Suppressor macrophage treated with lipopolysaccharide for 4 hours (primary cell): ENCODE measurements at places on chromosomes 3 and 15.
A peak's percentile ranks its signal among the peaks of the same experiment; 100 is the strongest.

DNA sequence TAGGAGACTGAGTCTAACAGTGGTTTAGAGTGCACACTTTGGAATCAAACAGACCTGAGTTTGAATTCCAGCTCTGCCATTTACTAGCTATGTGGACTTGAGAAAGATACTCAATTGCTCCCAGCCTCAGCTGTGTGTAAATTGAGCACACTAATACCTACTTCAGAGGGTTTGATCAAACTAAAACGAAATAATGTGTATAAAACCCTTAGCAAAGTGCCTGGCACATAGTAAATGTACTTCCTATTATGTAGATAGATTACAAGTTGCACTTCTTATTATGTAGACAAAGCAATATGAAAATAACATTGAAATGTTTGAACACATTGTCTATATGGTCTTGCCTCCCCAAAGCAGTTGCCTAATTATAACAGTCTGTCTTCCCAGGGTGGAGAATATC lies 180.6 kb downstream of the ANXA2 start:
- DNase-seq: no peak

DNA sequence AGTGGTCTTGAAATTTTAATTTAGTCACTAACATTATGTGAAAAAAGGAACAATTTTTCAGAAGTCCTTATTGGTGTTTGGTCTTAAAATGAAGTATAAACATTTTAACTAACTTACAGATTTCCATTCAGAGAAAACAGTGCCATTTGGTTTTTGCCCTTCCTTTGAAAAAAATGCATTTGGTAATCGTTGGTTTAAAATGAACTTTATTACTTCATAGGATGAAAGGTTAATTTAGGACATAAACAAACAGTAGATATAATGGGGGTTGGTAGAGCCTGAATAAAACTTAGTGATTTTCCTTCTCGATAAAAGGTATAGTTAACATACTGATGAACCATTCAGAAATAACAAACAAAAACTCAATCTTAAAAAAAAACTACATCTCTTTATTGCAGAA lies 39.7 kb downstream of the TFG start:
- DNase-seq: no peak

- DNase-seq: no peak
These were observed 510.8 kb upstream of the SEMA6D start for GRCh38 chr15:47206358-47206978.

- DNase-seq: no peak
These were observed 135.7 kb upstream of the IL12A start for GRCh38 chr3:159852821-159853505.

DNA sequence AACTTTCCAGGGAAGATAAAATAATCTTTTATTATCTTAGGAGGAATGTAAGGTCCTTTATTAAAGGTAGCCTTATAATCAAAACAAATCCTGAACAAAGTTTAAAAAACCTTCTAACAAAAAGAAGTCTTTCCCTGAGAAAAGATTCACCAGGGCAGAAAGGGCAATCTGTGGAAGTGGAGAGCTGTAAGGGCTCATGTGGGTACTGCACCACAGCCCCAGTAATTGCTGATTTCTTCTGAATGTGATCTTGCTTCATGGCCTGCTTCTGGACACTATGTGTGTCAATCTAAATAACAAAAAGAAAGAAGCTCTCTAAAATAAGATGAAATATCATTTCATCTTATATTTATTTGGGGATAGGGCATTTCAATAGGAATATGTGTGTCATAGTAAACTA lies 1501.6 kb downstream of the OTOL1 start:
- no peak for DNase-seq

- DNase-seq: no peak
These were observed 54.8 kb upstream of the LMCD1 start for GRCh38 chr3:8446845-8447244.

GRCh38 chr15:96367311-96368200 lies 37.1 kb downstream of the NR2F2 start:
- DNase-seq: no peak

DNA sequence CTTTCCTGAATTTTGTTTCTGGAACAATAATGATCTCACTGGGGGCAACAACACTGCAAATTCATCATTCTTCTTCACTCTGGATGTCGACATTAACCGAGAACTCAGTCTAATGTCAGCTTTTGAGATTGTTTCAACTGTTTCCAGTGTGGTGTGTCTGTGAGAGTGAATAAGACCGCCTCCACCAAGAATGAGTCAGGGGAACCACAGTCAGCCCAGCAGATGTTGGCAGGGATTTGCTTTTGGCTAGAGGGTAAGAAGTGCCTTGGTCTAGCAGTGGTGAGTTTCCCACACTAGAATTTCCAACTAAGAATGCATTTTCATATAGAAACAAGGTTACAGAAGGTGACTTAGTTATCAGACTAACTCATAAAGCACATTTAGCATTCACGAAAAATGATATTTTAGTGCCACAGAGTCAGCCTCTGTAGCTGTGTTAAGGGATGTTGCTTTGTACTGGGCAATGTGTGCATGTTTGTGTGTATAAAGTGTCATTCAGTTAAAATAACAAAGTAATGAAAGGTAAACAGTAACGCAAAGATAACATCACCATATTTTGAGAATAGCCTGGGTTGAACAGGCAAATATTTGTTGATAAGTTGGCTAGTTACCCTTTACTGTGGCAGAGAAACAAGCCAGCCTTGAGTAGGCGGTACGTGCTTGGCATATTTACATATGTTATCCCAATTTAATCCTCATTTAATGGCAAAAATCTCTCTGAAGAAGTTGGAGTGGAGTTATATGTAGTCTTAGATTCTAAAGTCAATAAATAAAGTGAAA lies 33.8 kb downstream of the DRD3 start:
- DNase-seq: no peak

GRCh38 chr3:144407335-144407734 lies 435.7 kb downstream of the DIPK2A start:
- no peak for DNase-seq

- no peak for DNase-seq
These were observed 36.5 kb downstream of the DAPK2 start for GRCh38 chr15:64009798-64010261.

DNA sequence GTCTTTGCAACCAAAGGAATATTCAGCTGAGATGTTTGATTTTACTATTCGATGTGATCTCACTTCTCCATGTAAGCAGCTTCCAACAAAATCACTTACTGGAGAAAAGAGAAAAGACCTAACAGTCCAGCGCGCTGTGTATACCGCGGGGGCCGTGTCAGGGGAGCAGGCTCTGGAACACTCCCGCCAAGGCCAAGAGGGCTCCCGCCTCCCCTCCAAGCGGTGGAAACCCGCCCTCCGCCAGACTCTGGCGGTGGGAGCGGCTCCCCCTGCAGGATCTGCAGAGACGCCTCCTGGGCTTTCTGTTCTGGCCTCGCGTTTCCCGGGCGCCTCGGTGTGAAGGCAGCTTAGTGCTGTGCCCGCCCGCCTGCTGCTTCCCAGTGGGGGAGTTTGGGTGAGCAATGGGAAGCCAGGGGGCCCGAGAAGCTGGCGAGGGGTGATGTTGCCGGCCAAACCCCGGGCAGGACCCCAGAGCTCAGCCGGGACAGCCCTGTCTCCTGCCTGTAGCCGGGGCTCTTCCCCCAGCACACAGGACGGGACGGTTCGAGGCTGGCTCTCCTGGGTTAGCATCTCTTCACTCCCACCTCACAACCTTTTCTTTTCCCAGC lies 36.3 kb downstream of the CHST14 start:
- peak; percentile 72 for DNase-seq

DNA sequence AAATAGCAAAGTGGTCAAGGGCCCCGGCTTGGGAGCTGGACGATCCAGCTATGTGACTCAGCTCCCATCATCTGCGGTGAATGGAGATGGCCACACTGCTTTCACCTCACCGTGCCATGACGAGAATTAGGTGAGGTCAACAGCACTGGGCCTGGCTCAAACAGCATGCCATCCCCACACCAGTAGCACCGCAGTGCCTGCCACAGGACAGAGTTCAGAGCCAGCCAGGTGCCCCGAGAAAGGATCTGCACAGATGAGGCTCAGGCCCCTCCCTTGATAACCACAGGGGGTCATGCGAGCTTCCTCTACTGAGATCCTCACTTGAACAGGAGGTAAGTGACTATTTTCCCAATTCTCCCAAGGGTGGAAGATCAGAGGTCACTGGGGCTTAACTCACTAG lies 29.4 kb downstream of the ZXDC start:
- DNase-seq: no peak

DNA sequence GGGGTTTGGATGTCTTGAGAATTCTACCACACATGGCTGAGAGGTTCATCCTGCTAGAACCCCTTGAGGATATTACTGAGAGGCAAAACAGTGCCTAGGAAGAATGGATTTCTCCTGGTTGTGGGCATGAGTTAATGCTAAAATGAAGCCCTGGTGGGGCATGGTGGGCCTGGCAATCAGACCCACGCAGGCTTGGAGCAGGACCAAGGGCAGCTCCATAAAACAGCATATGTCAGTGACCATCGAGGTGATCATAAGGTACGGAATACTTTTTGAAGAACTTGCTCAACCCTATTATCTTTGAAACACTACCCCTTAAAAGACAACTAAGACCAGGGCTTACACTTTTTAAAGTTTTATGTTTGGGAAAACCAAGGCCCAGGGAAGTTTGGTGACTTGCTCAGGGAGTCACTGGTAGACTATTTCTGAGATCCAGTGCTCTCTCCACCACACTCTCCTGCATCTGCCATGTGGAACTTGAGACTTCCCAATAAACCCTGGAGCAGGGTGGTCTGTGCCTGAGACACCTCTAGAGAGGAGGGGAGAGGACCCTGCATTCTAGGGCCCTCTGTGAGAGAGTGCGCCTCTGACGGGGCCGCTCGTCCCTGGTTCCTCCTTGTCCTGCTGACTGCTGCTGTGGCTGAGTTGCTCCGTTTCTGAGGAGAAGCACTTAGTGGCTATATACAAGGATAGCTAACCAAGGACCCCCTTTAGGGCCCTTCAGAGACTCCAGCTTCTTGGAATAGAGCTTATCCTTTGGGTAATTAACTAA lies 28.0 kb upstream of the TIMP4 start:
- no peak for DNase-seq

DNA sequence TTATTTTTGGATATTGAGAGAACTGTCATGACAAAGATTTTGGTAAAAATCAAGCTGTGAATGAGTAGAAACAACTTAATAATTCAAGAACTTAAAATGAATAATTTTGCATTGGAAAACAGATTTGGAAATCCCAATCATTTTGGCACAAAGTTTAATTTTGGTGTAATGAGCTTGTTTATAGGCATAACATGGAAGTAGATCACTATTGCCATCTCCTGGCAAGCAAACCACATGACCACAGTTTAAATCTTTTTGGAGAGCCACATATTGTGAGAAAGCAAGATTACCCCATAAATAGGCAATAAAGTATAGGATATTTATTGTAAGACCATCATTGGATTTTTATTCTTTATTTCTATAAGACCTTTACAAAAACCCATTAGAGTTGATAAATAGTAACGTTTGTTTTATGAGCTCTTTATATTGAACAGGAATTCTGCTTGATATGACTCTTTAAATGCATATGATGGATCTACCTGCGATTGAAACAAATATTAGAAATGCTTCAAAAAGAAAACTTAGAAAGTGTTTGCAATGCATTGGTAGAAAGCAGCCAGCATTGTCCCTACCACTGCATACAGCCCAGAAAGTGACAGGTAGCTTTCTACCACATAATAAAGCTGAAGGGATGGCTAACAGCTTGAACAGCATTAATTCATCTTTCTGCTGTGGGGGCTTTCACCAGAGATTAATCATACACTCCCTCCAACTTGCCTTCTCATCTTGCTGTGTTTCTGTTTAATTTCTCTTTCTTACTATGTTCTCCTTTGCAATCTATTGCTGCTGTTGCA lies 766.8 kb downstream of the TBL1XR1 start:
- DNase-seq: peak; percentile 1

DNA sequence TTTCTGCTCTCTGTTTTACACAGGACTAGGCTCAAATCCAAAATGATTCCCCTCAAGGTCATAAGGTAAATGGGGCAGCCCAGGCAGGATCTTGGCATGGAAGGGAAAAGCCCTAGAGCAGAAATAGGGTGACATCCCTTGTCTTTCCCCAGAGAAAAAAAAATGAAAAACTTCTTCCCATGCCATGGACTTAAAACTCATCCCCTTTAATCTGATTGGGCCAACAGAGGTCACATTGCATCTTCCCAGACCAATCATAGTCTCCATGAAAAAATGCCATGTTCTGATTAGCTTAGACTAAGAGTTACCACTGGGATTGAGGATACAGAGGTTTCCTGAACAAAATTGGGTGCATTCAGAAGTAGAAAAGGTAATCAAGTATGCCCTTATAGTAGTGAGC lies 241.3 kb upstream of the LRTM1 start:
- no peak for DNase-seq

DNA sequence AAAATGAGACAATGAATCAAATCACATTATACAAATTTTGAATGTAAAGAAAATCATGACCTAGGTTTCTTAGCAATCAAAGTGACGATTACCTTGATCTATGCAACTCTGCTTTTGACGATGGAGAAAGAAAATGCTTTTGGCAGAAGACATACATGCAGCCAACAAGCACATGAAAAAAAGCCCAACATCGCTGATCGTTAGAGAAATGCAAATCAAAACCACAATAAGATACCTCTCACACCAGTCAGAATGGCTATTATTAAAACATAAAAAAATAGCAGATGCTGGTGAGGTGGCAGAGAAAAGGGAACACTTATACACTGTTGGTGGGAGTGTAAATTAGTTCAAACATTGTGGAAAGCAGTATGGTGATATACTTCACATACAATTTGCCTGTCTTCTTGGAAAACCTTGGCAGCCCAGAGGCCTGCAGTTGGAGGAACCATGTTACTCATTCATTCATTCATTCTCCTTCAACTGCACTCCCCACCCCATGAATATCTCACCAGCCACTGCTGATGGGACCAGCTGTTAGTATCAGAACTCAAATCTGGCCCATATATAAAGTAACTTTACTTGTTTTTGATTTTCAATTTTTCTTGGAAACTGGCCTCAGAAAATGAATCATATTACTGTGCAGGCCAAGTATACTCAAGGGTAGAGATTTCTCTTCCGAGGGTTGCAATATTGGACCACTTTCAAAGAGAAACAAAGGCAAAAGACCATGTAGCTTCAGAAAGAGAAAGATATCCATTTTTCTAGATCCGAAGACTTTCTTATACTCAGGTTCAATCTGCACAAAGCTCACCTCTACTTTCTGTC lies 358.6 kb upstream of the ARHGEF26 start:
- DNase-seq: no peak

DNA sequence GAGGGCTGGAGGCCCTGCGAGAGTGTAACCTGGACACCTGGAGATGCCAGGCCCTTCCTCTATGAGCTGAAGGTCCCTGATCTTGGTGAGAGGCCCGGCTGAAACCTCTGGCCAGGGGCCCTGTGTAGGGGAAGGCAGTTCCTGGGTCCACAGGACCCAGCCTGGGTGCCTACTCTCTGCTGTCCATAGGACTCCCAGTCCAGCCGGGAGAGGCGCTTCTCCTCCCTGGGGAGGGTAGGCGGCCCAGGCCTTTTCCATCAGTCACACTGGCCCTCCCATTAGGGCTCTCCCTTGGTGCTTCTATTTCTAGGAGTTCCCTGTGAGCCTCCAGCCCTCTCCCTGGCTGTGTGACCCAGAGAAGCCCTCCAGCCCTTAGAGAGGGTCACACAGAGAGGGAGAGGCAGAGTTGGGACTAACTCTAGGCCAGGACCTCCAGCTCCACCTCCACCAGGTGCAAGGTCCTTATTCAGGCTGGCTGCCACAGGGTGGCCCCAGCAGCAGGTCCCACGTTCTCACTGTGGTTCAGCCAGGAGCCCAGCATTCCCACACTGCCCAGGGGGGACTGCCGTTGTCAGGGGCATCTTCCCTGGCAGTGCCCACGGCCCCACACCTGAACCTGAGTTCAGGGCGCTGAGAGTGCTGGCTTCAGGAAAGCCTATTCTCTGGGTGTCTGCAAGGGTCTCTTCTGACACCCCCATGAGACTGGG lies 146.8 kb downstream of the SMAD6 start:
- DNase-seq: no peak
